ENCODE measurements at places on chromosomes 4 and X.
A peak's percentile ranks its signal among the peaks of the same experiment; 100 is the strongest.

GRCh38 chr4:185889585-185889984, 77.6 kb upstream of the SORBS2 start:
- DNase-seq = no peak

- DNase-seq = peak; percentile 68
Measured at GRCh38 chr4:84792366-84793301, 173.9 kb downstream of the WDFY3 start.

- no peak for DNase-seq
Measured at GRCh38 chrX:15908603-15909290, 54.1 kb upstream of the AP1S2 start.

DNA sequence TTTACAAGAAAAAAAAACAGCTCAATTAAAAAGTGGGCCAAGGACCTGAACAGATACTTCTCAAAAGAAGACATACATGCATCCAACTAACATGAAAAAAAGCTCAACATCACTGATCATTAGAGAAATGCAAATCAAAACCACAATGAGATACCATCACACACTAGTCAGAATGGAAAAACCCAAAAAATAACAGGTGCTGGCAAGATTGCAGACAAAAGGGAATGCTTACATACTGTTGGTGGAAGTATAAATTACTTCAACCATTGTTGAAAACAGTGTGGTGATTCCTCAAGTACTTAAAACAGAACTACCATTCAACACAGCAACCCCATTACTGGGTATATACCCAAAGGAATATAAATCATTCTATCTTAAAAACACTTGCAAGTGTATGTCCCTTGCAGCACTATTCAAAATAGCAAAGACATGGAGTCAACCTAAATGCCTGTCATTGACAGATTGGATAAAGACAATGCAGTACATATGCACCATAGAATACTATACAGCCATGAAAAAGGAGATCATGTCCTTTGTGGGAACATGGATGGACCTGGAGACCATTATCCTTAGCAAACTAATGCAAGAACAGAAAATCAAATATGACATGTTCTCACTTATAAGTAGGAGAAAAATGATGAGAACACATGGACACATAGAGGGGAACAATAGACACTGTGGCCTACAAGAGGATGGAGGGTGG, 97.6 kb downstream of the RAB28 start:
- DNase-seq = peak; percentile 8

DNA sequence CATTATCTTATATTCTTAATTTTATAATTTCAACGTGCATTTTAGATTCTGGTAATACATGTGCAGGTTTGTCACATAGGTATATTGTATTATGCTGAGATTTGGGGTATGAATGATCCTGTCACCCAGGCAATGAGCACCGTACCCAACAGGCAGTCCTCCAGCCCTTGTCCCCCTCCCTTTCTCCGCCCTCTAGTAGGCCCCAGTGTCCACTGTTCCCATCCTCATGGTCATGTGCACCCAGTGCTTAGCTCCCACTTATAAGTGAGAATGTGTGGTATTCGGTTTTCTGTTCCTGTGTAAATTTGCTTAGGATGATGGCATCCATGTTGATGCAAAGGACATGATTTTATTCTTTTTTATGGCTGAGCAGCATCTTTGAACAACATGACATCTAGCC, 70.6 kb downstream of the RNF150 start:
- DNase-seq = no peak

DNA sequence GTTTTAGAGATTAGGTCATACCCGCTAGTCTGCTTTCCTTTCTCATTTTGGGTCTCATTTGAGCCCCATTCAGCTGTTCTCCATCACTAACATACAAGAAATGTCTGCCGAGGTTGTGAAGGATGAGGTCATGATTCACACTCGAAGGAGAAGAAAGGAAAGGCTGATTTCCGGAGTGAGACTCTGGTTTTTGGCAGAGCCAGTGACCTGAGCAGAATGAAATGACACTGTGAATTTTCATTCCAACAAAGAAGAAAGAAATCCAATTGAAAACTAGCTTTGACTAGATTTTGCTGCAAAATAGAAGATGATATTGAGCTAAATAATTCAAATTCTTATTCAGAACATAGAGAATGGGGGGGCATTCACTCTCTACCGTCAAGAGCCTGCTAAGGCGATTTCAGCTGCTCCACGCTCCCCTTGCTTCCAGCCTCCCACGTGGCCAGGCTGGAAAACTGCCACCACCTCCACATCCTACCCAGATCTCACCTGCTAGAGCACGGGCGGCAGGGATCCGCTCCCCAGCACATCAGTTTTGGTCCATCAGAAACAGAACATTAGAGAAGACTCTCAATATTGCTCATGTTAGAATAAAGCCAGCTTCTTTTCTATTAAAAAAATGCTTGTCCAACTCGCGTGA, 39.0 kb downstream of the F11 start:
- peak; percentile 12 for DNase-seq

DNA sequence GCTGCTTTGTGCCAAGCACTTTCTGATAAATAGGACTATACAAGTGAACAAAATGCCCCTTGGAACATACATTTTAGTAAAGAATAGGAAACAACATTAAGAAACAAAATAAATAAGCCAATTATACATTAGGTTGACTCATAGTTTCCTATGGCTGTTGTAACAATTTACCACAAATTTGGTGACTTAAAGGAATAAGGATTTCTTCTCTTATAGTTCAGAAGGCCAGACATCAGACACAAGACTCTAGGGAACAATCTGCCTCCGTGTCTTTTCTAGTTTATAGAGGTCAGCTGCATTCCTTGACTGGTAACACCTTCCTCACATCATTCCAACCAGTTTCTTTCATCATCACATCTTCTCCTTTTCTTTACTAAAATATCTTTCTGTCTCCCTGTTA, 235.9 kb upstream of the PCDH18 start:
- DNase-seq = peak; percentile 62

- no peak for DNase-seq
Measured at GRCh38 chr4:14669371-14669770, 332.9 kb upstream of the CPEB2 start.

DNA sequence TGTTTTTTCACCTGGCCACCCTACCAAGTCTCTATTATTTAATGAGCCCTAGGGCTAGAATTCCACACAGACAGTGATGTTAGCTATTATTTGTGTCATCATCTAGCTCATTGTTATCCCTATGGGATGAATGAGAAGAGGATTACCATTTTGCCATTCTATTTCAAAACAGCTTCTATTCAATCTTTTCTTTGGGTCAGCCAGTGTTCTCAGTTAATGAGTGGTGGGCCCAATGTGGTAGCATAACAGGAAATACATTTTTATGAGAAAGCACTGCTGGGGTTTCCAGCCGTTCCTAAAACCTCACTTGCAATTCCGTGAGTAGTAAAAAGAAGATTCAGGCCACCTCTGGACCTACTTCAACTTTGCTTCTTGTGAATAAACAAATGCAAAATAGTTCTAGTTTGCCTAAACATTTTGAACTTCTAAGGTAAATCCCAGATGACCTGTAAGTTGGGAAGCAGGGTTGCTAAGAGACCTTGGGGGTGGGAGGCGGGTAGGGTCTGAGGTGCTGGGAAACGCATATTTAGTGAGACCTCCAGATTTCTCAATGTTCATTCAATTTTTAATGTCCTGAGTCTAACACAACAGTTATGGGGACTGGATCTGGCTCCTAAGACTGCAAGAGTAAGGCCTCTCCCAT, 24.8 kb upstream of the CYP2U1 start:
- no peak for DNase-seq

GRCh38 chr4:168765322-168765721, 244.7 kb downstream of the CBR4 start:
- no peak for DNase-seq

DNA sequence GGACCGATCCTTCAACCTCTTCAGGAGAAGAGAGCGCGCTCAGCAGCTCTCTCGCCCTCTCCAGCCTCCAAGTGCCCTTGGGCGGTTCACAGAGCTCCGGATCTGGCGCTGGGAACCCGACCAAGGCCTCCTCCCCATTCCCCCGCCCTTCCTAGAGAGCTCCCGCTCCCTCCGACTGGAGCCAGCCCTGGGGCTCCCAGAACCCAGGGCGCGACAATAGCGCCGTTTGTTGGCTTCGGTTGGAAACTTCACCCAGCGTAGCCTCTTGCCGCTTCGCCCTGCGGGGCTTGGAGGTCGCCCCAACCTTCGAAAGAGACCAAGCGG, 3.1 kb upstream of the SOX3 start:
- DNase-seq = no peak

DNA sequence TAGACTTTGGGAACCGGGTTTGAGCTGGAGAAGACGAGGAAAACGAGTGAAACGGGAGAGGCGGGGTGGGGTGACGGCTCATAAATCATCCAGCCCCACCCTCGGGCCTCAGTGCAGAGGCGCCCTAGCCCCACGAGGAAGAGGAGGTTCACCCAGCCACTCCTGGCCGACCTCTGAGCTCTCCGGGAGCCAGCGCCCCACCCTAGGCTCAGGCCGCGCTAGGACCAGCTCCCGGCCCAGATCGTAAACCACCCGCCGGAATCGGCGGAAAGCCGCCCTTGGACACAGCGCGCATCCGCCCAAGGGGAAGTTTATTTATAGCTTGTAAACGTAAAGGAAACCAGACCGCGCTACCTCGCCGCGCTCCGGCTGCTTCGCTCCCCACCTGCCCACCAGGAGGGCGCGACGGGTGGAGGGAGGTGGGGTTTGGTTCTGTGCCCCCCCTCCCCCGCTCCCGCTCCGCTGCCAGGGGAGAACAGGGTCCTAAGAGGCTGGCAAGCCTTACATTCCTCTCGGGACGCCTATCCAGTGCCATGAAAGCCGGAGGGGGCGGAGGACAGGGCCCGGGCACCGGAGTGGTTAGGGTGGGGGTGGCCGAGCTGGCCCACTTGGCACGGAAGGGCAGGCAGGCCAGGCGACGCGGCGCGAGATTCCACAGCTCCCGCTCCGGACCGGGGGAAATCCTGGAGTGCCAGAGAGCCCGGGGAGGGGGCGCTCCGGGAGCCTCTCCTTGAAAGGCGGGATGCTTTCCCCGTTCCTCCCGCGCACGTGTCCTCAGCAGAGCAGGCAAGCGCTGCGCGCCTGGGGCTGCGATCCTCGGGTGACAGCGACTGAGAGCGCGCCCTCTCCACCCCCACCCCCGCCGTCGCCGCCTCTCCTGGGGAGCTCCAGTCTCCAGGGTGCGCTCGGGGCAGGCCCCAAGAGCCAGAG, 84.2 kb downstream of the BCOR start:
- DNase-seq = peak; percentile 58

- DNase-seq = no peak
Measured at GRCh38 chrX:150984169-150984824, 1.2 kb downstream of the HMGB3 start.

GRCh38 chr4:5399790-5400421, 308.5 kb downstream of the EVC2 start:
- DNase-seq = peak; percentile 37

- no peak for DNase-seq
Measured at GRCh38 chrX:36909676-36910030, 98.5 kb upstream of the FAM47C start.

DNA sequence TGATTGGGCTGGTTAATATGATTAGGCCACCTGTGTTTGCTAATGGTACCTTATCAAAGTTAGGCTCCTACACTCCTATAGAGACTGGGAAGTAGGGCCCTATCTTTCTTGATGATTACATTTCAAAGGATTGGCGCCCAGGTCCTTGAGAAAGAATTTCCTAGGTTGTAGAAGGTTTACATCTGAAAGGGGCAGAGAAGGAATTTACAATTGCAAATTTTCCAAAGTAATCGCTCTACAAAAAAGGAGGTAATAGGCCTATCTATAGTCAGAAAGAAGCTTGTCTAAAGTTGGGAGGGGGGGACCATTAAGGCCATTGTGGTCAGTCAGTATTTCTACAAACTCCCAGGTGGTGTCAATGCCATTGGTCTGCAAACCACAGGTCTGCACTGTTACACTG, 638.4 kb downstream of the IL1RAPL1 start:
- DNase-seq = no peak

DNA sequence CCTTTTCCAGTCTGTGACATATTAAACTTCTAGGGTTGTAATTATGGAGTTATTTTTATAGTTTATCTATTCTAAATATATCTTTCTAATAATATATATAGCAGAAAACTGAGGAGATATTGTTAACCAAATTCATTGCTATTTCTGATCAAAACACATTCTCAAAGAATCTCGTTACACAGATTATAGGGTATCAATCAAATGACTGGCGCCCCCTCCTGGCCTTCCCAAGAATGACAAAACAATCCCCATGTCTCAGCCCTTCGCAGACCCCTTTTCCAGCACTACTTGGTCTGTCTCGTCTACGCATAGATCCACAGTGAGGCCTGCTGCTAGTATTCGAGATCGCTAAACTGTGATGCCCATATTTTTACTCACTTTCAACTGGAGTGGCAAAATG, 209.3 kb downstream of the GPC3 start:
- DNase-seq = no peak

- DNase-seq = no peak
Measured at GRCh38 chrX:46953137-46953527, 40.9 kb downstream of the JADE3 start.

GRCh38 chr4:146981651-146982050, 36.0 kb upstream of the TTC29 start:
- peak; percentile 53 for DNase-seq

- no peak for DNase-seq
Measured at GRCh38 chrX:117633277-117633676, 483.3 kb downstream of the KLHL13 start.

- peak; percentile 9 for DNase-seq
Measured at GRCh38 chr4:48445704-48446103, 37.4 kb upstream of the SLC10A4 start.

DNA sequence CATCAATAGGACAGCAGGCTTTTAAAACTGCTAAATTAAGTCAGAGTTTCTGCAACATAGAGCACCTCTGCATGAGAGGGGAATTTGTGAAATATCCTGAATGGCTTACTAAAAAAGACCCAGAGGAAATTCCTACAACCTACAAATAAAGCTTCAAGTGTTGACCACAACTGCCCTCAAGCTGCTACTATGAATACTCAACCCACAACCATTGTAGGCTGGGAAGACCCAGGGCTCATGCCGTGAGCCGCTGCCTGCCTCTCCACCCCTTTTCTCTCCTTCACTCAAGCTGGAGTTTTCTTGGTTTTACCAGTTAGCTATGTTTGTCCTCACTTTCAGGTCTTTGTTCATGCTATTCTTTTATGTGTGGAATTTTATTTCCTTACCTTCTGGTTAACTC, 151.6 kb downstream of the EMCN start:
- DNase-seq = no peak

- DNase-seq = peak; percentile 95
Measured at GRCh38 chrX:23742697-23743622, at the start of gene ACOT9. ACOT9 (minus strand) TSS chrX:23743276; CDS start chrX:23743144, 132 bp downstream.

DNA sequence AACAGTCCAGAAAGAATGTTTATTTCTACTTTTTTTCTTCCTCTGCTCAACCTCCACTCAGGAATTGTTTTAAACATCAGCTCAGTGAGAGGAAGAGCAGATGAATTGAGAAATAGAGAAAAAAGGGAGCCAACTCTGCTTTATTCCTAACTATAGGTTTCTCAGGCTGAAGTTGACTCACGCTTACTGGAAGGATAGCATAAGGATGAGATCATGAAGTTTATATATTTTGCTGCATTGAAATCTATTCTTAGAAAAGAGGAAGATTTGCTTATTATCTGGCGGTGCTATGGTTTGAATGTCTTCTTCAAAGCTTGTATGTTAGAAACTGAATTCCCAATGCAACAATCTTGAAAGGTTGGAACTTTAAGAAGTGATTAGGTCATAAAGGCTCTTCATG, 1673.4 kb upstream of the PCDH7 start:
- peak; percentile 77 for DNase-seq

GRCh38 chr4:99100876-99101275, 12.3 kb upstream of the ADH5 start:
- DNase-seq = peak; percentile 50

All from fibroblast of skin of right biceps (primary cell).